ENCODE measurements at places on chromosomes 16 and 17. TPM values are rescaled to one million over a fixed set of nuclear protein-coding genes. Genes with fewer than 3 reads are reported as not detected.

DNA sequence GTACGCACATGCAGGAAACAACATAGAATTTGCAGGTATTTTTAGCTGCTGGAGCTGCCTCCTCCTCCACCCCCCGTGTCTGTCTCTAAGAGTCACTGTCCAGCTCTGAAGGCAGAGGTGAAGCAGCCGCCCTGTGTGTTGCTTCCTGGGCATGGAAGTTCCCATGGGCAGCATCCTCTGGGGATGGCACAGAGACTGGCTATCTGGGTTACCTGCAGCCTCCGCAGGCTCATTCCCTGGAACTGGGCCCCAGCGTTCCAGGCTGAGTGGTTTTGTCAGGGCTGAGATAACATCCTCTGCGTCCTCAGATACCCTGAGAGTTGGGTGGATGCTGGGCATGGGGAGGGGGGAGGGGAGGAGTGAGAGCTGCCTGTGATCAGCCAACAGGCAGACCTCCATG is 41.5 kb upstream of the MRTFB start:
- no peak for DNase-seq
- H3K36me3 ChIP-seq: no peaks in the 10 kb centered on the region
- H3K27ac ChIP-seq: no peak overlapping the region
- H3K4me3 ChIP-seq: no peak overlapping the region
- peaks cover 3% of the 10 kb centered on the region for H3K4me1 ChIP-seq
- no peaks in the 10 kb centered on the region for H3K27me3 ChIP-seq

DNA sequence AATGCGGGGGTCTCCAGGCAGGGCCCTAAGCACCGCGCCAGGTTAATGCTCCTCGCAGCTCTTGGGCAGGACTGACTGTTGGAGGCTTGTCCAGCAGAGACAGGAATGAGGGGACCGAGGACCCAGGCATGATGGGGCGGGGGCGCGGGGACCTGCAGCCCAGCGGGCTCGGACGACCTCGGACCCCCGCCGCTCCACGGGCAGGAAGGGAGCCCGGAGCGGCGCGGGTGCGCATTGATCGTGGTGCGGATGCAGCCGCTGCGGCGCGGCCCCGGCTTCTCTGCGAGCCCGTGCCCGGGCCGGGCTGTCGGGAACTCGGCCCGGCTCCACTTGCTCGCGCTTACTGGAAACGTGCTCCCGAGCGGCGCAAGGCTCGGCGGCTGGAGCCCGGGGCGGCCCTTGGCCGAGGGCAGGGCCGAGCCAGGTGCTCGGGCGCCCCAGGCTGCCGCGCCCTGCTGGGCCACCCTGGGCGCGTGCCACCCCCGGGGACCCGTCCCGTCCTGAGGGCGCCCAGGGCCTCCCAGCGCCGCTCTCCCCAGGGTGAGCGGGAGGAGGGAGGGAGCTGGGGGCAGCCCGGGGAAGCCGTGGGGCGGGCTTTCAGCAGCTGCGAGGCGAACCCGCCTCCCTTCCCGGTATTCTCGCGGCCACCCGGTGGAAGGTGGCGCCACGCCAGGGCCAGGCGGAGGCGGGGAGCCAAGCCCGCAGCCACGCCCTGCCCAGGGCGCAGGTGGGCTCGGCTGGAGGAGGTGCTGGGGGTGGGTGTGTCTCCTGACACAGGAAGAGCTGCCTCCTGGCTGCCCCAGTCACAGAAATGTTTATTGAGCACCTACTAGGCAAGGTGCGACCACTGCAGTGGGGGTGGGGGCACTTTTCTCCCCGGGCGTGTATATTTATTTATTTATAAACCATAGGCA is 45.9 kb downstream of the SOCS3 start:
- DNase-seq: peak; percentile 98
- H3K27ac ChIP-seq: no peak overlapping the region
- H3K4me3 ChIP-seq: peak overlapping the region; percentile 66
- peaks cover 14% of the 10 kb centered on the region for H3K4me1 ChIP-seq
- no peaks in the 10 kb centered on the region for H3K36me3 ChIP-seq
- H3K27me3 ChIP-seq: peaks cover 4% of the 10 kb centered on the region

GRCh38 chr17:30210901-30211300 is 24.6 kb downstream of the SLC6A4 start:
- no peaks in the 10 kb centered on the region for H3K27me3 ChIP-seq
- H3K4me1 ChIP-seq: no peaks in the 10 kb centered on the region
- H3K4me3 ChIP-seq: no peak overlapping the region
- no peak overlapping the region for H3K27ac ChIP-seq
- no peak for DNase-seq
- no peaks in the 10 kb centered on the region for H3K36me3 ChIP-seq

DNA sequence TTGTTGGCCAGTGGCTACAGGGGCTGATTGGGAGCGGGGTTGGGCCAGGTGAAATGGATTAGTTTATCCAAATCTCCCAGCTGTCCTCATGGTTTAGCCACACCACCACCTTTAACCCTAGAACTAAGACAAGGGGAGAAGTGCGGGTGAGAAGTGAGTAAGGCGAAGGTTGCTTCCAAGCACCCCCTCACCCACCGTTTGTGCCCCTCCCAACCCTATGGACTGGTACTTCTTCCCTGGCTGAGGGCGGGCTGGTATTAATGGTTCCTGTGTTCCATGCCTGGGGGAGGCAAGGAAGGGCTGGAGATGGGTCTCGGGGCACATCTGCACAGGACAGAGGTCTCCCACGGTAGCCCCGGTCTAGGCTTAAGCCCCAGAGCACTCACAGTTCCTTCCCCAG is 25.1 kb downstream of the NT5M start:
- no peaks in the 10 kb centered on the region for H3K27me3 ChIP-seq
- no peak overlapping the region for H3K4me3 ChIP-seq
- DNase-seq: peak; percentile 45
- H3K27ac ChIP-seq: no peak overlapping the region

GRCh38 chr16:8120001-8120400 is 470.3 kb downstream of the TMEM114 start:
- H3K27me3 ChIP-seq: no peaks in the 10 kb centered on the region
- H3K27ac ChIP-seq: no peak overlapping the region
- H3K4me3 ChIP-seq: no peak overlapping the region
- no peaks in the 10 kb centered on the region for H3K4me1 ChIP-seq
- H3K36me3 ChIP-seq: no peaks in the 10 kb centered on the region
- no peak for DNase-seq

GRCh38 chr17:43787728-43788127 is 7.5 kb downstream of the CFAP97D1 start:
- no peak for DNase-seq
- no peaks in the 10 kb centered on the region for H3K4me1 ChIP-seq
- no peaks in the 10 kb centered on the region for H3K36me3 ChIP-seq
- no peak overlapping the region for H3K27ac ChIP-seq
- H3K4me3 ChIP-seq: no peak overlapping the region

SECTM1 gene
- total RNA-seq: not detected

AOC3 gene
- 2.0 TPM for total RNA-seq

- DNase-seq: peak; percentile 31
- H3K4me1 ChIP-seq: no peaks in the 10 kb centered on the region
- H3K27me3 ChIP-seq: no peaks in the 10 kb centered on the region
Measured at GRCh38 chr16:27303256-27304100, 10.3 kb upstream of the IL4R start.

DNA sequence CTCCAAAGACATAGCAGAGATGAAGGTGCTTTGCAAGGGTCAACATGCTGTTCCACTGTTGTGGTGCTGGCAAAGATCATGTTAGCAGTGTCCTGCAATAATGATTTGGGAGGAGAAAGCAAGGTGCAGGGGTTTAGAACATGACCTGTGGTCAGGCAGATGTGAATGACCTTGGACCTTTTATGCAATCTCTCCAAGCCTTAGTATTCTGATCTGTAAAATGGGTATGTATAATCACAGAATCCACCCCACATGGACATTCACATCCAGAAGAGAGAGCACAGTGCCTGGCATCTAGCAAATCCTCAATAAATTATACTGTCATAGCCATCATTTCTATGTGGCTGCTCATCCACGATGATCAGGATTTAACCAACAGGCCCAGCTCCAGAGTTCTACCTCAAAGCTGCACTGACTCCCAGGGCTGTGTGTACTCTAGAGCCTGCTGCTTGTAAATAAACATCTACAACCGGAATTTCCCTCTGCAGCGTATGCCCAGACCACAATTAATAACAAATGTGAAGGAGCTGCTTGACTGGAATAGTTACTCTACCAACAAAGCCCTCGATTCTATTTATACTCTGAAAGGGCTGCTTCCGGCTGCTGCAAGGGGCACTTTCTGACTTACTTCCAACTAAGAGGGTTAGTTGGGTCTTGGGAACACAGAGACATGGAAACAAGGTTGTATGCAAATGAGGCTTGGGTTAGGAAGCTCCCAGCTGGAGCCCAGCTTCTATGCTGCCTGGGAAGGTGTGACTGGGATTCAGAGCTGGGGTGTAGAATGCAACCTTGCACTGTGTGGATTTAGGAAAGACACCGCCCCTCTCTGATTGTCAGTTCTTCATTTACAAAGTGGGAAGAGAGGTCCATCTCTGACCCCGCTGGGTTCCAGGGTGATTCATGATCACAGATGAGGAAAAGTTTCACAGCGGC is 265.2 kb downstream of the XYLT1 start:
- DNase-seq: peak; percentile 71
- no peaks in the 10 kb centered on the region for H3K27me3 ChIP-seq
- peak overlapping the region; percentile 54 for H3K27ac ChIP-seq

GRCh38 chr17:81524039-81524864 is 3.9 kb upstream of the FSCN2 start:
- DNase-seq: no peak
- no peak overlapping the region for H3K4me3 ChIP-seq
- no peak overlapping the region for H3K27ac ChIP-seq

- no peaks in the 10 kb centered on the region for H3K27me3 ChIP-seq
- DNase-seq: no peak
- H3K4me1 ChIP-seq: peaks cover 5% of the 10 kb centered on the region
- H3K36me3 ChIP-seq: no peaks in the 10 kb centered on the region
- H3K27ac ChIP-seq: no peak overlapping the region
Measured at GRCh38 chr16:88649195-88649923, 1.5 kb downstream of the CYBA start.

DNA sequence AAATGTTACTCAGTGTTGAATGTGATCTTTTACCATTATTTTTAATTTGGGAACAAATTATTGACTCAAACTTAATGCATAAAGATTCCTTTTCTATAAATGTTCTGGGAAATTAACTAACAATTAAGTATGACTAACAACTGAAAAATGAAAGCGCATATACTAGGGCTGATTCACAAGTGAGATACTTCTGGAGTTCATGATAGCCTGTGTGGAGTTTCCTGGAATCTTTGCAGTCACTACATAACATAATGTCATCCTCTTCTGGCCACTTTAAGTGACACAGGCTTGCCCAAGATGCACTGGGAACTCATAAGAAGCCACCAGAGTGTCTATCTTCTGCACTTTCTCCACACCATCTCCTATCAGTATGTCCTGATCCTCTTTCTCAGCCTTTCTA is 450.3 kb upstream of the CDH11 start:
- no peak overlapping the region for H3K4me3 ChIP-seq
- no peaks in the 10 kb centered on the region for H3K4me1 ChIP-seq
- no peak for DNase-seq
- H3K27ac ChIP-seq: no peak overlapping the region
- no peaks in the 10 kb centered on the region for H3K36me3 ChIP-seq

NKIRAS2 gene
- 51.2 TPM for total RNA-seq

DNA sequence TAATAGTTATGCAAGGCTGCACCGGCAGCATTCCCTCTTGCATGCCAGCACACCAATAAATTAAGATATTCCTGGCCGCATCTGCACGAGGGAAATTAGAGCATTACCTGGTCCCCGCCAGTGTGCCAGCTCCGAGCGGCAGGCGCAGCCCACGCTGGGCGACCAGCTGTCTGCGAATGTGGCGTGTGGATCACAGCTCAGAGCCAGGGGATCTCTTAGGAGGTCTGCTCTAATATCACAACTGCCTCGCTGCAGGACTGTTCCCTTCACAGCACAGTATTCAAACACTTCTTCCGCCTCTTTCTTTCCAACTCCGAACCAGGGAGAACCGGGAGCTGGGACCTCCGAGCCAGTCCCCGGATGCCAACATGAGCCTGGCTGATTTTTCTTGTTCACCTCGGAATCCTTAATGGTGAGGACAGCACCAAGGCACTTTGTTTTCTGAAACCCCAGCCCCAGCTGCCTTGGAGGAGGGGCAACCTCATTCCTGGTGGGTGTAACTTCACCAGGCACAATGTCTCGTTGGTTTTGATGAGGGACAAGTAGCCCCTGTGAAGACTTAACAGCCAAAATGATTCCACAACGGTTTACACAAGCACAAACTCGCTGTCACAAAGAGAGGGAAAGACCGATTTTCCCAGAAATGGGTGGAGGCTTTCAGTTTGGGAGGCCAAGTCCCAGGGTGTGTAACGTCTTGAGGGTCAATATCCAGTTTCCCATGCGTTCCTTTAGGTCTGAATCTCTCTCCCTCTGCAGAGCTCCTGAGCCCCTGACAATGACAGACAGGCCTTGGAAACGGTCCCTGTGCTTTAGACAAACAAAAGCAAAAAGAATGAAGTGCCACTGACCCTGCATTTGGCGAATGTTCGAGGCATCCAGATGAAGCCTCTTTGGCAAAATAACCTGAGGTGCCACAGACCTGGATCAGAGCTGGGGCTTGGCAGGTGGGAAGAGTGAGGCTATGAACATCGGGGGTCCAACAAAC is 213.2 kb downstream of the C16orf78 start:
- no peaks in the 10 kb centered on the region for H3K36me3 ChIP-seq
- H3K27me3 ChIP-seq: no peaks in the 10 kb centered on the region
- peak overlapping the region; percentile 2 for H3K27ac ChIP-seq
- DNase-seq: peak; percentile 43
- peaks cover 30% of the 10 kb centered on the region for H3K4me1 ChIP-seq

GRCh38 chr16:305916-306626 is 23.1 kb downstream of the PDIA2 start:
- H3K27me3 ChIP-seq: no peaks in the 10 kb centered on the region
- peaks cover 38% of the 10 kb centered on the region for H3K36me3 ChIP-seq
- no peaks in the 10 kb centered on the region for H3K4me1 ChIP-seq
- H3K27ac ChIP-seq: no peak overlapping the region

GRCh38 chr16:68636818-68637217 is 8.3 kb upstream of the CDH3 start:
- H3K36me3 ChIP-seq: no peaks in the 10 kb centered on the region
- H3K4me3 ChIP-seq: no peak overlapping the region
- H3K4me1 ChIP-seq: no peaks in the 10 kb centered on the region
- no peak for DNase-seq
- H3K27ac ChIP-seq: no peak overlapping the region

DNA sequence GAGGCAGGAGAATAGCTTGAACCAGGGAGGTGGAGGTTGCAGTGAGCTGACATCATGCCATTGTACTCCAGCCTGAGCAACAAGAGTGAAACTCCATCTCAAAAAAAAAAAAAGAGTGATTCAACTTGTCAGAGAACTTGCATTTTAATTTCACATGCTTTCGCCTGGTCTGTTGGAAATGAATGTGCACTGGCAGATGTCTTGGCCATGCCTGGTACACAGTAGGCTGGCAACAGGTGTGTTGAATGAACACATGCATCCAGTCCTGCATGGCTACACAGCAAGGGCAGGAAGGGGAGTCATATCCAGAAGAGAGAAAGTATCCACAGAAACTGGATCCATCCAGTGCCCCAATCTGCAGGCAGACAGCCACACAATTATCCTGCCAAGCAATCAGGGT is 11.5 kb downstream of the COG4 start:
- H3K36me3 ChIP-seq: peaks cover 76% of the 10 kb centered on the region
- H3K4me1 ChIP-seq: no peaks in the 10 kb centered on the region
- no peaks in the 10 kb centered on the region for H3K27me3 ChIP-seq
- no peak overlapping the region for H3K27ac ChIP-seq

Data from endodermal cell (in vitro differentiated cells).